ENCODE measurements at places on chromosomes 3 and 15. TPM values are rescaled to one million over a fixed set of nuclear protein-coding genes. Genes with fewer than 3 reads are reported as not detected.
A peak's percentile ranks its signal among the peaks of the same experiment; 100 is the strongest.

DNA sequence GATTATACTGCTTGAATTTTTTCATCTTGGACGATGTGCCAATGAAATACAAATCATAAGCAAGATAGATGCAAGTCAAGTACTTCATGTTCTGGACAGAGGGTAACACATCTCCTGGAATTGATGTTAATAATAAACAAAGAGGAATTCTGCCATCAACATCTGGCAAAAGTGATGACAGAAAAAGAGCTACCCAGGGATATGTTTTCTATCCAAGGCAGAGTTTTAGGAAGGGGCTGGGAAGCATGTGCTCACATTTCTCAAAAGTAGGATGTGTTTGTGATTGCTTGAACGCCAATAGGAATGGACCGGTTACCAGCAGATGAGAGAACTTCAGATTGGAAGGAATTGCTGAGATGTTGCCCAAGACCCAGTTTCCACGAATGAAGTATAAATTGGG is 242.6 kb upstream of the AGTR1 start:
- H3K4me3 ChIP-seq = no peak overlapping the region
- no peaks in the 10 kb centered on the region for H3K27me3 ChIP-seq
- H3K27ac ChIP-seq = no peak overlapping the region
- DNase-seq = no peak

DNA sequence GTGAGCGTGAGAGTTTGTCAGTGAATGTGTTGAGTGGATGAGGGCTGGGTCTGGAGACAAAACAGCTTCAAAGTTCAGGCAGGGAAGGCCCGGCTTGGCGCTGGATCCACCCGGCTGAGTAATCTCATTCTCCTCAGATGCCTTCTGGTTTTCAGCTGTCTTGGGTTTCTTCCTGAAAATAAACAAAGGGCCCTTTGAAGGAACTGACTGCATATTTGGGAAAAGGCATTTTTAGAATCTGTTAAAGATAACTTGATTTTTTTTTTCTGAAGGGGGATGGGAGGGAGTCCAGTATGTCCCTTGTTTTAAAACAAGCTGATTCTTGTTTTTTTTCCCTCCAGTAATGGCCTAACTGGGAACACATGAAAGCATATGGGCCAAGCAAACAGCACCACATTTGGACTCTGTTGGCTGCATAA is 86.4 kb downstream of the TIGIT start:
- DNase-seq = no peak
- H3K27me3 ChIP-seq = no peaks in the 10 kb centered on the region
- no peak overlapping the region for H3K4me3 ChIP-seq
- peaks cover 27% of the 10 kb centered on the region for H3K4me1 ChIP-seq
- H3K27ac ChIP-seq = no peak overlapping the region
- no peaks in the 10 kb centered on the region for H3K36me3 ChIP-seq

GRCh38 chr15:61524086-61524485 is 295.0 kb upstream of the RORA start:
- H3K27ac ChIP-seq = no peak overlapping the region
- no peak overlapping the region for H3K4me3 ChIP-seq
- H3K27me3 ChIP-seq = no peaks in the 10 kb centered on the region
- no peaks in the 10 kb centered on the region for H3K36me3 ChIP-seq
- no peak for DNase-seq
- peaks cover 27% of the 10 kb centered on the region for H3K4me1 ChIP-seq

GRCh38 chr3:46959161-46959511 is 17.4 kb downstream of the CCDC12 start:
- peaks cover 40% of the 10 kb centered on the region for H3K4me1 ChIP-seq
- no peak for DNase-seq
- H3K36me3 ChIP-seq = peaks cover 12% of the 10 kb centered on the region
- H3K27ac ChIP-seq = peak overlapping the region; percentile 22
- H3K4me3 ChIP-seq = no peak overlapping the region
- H3K27me3 ChIP-seq = no peaks in the 10 kb centered on the region

DNA sequence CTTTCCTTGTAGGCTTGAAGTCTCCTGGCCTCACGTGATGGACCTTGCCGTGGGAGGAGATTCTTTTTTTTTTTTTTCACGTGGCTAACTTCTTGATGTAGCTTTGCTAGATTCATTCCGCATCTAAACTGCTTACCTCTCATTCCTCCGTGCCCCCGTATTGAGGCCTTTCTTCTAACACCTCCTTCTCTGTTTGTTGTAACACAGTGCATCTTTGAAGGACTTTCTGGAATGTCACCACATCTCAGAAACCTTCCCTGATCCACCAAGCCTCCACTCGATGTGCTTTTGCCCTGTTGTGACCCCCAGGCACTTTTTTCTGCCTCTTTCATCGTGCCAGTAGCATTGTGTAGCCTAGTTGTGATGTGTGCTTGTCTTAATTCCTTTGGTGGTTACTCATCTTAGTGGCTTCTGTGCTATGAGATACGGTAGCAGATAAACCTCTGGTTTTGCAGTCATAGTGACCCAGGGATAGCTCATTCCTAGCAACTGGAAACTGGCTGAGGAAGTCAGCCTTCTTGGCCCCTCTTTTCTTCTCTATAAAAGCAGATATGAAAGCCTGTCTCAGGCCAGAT is 1.6 kb upstream of the BNC1 start:
- DNase-seq = no peak
- peak overlapping the region; percentile 32 for H3K4me3 ChIP-seq
- H3K36me3 ChIP-seq = no peaks in the 10 kb centered on the region
- H3K27me3 ChIP-seq = peaks cover 64% of the 10 kb centered on the region
- H3K27ac ChIP-seq = no peak overlapping the region
- peaks cover 10% of the 10 kb centered on the region for H3K4me1 ChIP-seq

DNA sequence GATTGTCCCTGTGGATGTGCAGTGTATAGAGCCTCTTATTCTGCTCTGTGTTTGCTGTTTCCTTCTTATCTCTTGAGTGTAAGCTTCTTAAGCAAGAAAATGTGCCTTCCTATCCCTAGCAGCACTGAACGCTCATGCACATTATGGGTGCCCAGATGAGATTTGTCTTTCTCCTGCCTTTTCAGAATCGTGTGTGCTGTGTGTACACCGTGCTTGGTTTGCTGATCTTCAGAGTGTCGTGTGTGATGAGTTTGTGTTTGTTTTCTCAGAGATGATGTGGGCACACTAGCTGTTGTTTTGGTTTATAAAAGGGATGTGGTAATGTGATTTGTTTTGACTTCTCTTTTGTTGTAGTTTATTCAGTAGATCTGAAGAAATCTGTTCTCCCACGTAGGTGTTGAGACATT is 19.7 kb downstream of the GPR171 start:
- no peak overlapping the region for H3K4me3 ChIP-seq
- peak overlapping the region; percentile 32 for H3K27ac ChIP-seq
- no peak for DNase-seq
- peaks cover 11% of the 10 kb centered on the region for H3K4me1 ChIP-seq
- H3K36me3 ChIP-seq = no peaks in the 10 kb centered on the region

GRCh38 chr3:36393563-36393962 is 13.3 kb downstream of the STAC start:
- no peak for DNase-seq
- no peak overlapping the region for H3K27ac ChIP-seq
- no peak overlapping the region for H3K4me3 ChIP-seq
- H3K36me3 ChIP-seq = no peaks in the 10 kb centered on the region
- peaks cover 2% of the 10 kb centered on the region for H3K4me1 ChIP-seq

GRCh38 chr3:147090461-147090860 is 315.9 kb downstream of the ZIC4 start:
- H3K36me3 ChIP-seq = 0 out of 2 replicates have a peak, but pooled peaks cover 2% of the 10 kb centered on the region
- H3K4me1 ChIP-seq = no peaks in the 10 kb centered on the region
- no peak overlapping the region for H3K4me3 ChIP-seq
- DNase-seq = no peak
- no peaks in the 10 kb centered on the region for H3K27me3 ChIP-seq
- H3K27ac ChIP-seq = no peak overlapping the region

GRCh38 chr3:4756855-4757574 is 222.2 kb upstream of the BHLHE40 start:
- no peak for DNase-seq
- no peak overlapping the region for H3K4me3 ChIP-seq
- no peaks in the 10 kb centered on the region for H3K27me3 ChIP-seq

AADACL2 gene
- not detected for total RNA-seq

CYP11A1 gene
- 3.4 TPM for total RNA-seq

SPRED1 gene
- 35.9 TPM for total RNA-seq
